ENCODE measurements at places on chromosomes 1 and 21.

- DNase-seq = no peak
Observed at GRCh38 chr1:221204055-221204833, 325.0 kb downstream of the HLX start.

DNA sequence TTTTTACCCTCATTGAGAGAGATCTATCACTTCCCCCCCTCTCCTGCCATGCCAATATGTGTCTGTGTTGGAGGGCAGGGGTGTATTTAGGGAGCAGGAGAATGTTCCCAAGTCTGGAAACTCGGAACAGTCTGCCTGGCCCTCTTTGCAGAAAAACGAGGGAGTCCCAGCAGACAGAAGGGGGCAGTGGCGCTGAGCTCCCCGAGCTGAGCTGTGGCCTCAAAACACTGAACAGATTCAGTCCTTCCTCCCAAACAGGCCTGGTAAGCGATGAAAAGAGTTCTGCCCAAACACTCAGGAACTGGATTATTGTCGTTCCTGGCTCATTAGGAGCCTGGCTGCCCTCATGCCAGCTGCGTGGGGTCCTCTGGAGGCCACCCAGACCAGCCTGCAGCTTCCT, 981 bp downstream of the CLDN14 start:
- DNase-seq = no peak

GRCh38 chr1:64759968-64760367, 15.1 kb downstream of the RAVER2 start:
- peak; percentile 56 for DNase-seq

- DNase-seq = no peak
Observed at GRCh38 chr1:177106614-177107365, 57.7 kb downstream of the ASTN1 start.
